ENCODE measurements at places on chromosomes 12 and 14.

DNA sequence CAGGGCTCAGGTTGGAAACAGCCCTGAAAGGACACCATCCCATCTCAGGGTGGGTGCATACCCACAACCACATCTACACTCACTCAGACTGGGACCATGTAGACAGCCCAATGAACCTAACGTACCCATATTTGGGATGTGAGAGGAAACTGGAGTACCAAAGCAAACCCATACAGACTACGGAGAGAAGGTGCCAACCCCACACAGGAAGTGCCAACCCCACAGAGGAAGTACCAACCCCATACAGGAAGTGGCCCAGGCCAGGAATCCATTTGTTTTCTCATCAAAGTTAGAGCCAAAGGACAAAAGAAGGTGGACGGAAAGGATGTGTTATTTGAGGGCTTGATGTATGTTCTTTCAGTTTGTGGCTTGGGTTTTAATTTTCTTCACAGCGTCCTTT, 19.5 kb upstream of the SPIC start:
- no peak for DNase-seq

- DNase-seq, result no peak
Observed at GRCh38 chr14:100618318-100618693, 31.1 kb upstream of the BEGAIN start.

DNA sequence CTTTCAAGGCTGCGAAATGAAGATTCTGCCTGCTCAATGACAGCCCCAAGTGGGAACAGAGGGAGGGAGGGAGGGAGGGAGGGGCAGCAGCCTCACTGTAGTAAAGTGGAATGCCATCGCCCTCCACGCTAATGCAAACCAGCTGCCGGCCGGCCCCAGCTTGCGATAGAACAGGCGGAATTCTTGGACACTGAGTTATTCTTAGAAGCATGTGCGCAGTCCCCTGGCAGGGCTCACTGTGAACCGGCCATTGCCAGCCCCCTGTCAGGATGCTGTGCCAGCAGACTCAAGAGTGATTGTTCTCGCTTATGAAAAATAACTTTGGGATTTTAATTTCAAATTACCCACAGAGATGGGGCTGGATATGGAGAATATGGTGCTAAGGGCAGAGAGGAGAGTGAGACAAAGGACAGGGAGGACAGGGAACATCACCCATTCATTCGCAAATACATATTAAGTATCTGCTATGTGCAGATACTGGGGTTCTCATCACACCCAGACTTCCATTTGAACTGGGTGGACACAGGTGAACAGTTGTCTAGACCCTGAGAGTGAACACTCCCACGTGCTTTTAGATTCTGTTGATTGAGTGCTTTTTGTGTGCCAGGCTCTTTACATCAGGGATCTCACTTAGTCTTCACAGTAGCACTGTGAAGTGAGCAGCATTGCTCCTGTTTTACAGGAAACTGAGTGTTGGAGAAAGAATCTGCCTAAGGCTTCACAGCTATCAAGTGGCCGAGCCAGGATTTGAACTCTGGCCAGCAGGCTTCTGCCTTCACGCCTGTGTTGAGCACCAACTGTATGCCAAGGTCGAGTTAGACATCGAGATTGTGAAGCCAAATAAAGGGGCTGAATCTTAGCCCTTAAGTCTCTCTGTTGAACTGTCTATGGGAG, 192.9 kb downstream of the C12orf75 start:
- peak; percentile 18 for DNase-seq

DNA sequence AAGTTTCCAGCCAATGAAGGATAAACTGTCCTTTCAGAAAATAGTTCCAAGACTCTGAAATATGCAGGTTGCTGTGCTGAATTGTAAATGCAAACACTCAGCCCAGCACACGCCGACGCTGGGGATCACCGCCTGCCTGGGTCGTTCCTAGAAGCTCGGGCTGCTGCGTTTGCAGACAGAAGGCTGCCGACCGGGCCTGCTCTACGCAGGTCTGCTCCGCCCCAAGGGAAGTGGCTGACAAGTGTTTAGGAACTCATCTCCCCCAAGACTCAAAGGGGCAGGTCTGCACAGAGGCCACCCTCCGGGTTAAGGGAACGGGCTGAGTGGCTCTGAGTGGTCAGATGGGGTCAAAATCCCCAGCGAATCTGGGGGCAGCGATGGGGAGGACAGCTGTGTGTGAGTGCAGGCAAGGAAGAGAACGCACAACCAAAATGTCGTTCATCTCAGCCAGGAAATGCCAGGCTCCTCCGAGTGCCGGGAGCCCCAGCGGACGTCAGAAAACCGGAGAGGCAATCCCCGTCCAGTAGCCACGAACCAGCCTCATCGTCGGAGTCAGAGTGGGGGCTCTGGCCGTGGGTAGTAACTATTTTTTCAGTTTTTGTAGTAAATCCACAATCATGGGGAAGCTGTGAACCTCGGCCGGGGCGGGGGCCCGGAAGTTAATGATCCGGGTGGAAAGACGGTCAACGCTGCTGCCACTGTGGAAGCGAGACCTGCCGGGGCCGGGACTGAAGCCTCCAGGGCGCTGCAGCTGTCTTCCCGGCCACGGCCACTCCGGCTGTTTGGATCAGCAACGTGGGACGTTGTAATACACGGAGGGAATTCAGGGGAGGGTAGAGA, 6.0 kb downstream of the GALNT9 start:
- no peak for DNase-seq

GRCh38 chr12:32205731-32206130, 99.1 kb downstream of the BICD1 start:
- DNase-seq, result no peak

GRCh38 chr14:106551265-106551664, 1024.9 kb downstream of the TMEM121 start:
- DNase-seq, result no peak

DNA sequence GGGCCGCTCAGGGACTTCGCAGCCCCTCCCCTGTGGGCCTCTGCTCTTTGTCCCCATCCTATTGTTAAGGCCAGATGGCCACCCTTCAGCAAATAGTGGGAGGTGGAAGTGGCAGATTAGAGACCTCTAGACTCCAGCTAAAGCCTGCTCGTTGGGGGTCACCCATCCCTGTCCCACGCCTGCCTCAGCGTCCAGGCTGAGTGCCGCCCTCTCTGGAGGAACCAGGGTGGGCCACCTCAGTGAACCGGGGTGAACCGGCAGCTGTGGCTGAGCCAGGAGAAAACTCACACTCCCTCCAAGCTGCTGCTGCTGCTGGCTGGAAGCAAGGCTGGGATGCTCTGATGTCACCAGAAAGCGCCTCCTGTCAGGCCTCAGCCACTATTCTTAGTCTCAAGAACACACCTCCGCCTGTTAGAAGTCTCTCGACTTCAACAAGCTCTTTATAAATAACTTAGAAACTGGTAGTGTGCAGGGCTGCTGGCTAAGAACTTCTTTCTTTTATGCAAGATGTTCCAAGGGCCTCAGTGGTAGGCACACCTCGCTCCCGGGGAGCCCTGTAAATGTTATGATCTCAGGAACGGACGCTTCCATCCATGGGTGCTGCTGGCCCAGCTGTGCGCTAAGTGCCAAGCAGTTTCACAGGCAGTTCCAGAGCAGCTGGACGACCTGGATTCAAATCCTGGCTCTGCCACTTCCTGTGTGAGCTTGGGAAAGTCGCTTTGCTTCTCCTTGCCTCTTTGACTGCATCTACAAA, 19.8 kb upstream of the TESC start:
- peak; percentile 66 for DNase-seq

DNA sequence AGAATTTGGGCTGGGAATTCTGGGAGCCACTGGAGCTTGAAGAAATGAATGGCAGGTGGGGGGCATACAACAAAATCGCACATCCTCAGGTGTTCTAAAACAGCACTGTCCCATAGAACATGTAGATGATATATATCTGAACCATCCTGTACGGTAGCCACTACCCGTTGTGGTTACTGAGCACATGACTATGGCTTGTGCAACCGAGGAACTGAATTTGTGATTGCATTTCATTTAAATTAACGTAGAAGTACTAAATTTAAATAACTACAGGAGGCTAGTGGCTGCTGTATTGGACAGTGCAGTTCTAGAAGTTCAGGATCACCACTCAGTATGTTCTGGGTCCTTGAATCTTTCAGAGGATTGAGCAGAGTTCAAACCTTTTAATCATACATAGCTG, 172.4 kb downstream of the PHETA1 start:
- no peak for DNase-seq

- no peak for DNase-seq
Observed at GRCh38 chr14:63523735-63524426, 19.3 kb downstream of the PPP2R5E start.

- DNase-seq, result peak; percentile 63
Observed at GRCh38 chr12:121590476-121591143, 9.8 kb upstream of the KDM2B start.

DNA sequence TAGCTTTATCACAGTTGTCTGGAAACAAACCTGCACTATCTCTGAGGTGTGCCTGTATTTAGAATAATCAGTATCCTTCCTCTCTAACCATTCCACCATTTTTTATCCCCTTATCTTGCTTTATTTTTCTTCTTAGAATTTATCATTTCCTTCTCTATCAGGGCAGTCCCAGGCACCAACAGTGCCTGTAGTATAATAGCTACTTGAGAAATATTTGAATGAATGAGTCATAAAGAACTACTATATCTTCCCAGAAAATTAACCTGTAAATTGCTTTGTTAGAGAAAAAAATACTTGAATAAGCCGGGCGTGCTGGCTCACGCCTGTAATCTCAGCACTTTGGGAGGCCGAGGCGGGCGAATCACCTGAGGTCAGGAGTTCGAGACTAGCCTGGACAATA, 21.2 kb upstream of the FOXJ2 start:
- no peak for DNase-seq

GRCh38 chr14:69879175-69880043, at the start of gene SMOC1:
TSS of gene SMOC1 (plus strand) at chr14:69879416. CDS start at chr14:69879679, 263 bp downstream.
- DNase-seq, result peak; percentile 81

- DNase-seq, result no peak
Observed at GRCh38 chr14:87122166-87122565, 870.8 kb downstream of the GALC start.

GRCh38 chr14:63777024-63777423, 49.2 kb upstream of the SGPP1 start:
- no peak for DNase-seq

- peak; percentile 27 for DNase-seq
Observed at GRCh38 chr12:70983692-70984091, 63.2 kb upstream of the PTPRR start.

DNA sequence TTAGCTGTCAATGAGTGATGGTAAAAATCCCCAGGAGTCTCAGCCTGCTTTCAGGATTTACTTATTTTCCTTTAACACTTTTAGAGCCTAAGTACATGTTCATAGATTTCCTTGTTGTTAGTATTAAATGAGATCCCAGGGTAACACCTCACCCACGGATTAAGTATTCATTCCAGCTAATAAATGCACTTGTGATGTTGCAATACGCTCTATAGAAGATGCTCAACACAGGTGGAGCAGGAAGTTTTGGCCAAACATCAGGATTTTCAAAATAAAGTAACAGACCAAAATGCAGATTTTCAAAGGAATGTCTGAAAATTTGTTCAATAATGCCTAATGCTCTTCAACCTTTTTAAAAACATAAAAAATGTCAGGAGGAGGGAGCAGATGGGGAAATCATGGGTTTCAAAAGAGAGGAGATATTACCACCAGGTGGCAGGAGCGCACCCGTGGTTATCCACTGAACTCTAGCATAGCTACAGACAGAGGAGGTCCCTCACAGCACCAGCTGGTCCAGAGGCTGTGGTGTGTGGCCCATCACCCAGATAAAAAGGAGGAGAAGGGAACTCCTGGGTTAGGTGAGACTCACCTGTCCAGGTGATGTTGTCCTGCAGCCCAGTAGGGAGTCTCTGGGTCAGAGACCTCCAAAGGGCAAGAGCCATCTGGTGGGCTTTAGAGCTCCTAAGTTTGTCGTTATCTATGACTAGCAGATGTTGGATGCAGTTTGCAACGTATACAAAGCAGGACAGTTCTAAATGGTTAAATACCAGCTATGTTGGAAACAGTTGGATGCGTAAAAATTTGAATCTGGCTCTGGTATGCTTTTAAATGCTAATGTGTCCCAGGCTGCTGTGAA, 1158.4 kb upstream of the TMEM132C start:
- DNase-seq, result peak; percentile 29

DNA sequence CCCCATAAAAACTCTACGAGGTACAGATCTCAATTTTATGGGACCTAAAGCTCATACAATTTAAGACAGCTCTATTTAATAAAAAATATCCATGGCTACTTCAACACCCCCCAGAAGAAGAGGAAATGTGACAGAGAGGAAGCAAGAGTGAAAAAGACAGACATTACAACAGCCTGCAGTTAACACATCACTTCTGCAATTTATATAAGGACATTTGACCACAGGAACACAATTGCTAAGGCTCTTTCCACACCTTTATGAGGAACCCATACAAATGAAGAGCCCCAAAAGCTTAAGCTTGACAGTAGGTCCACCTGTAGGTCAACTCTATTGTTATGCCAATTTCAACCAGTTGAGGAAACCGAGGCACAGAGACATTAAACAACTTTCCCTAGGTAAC, 5.6 kb downstream of the OR10P1 start:
- DNase-seq, result no peak

DNA sequence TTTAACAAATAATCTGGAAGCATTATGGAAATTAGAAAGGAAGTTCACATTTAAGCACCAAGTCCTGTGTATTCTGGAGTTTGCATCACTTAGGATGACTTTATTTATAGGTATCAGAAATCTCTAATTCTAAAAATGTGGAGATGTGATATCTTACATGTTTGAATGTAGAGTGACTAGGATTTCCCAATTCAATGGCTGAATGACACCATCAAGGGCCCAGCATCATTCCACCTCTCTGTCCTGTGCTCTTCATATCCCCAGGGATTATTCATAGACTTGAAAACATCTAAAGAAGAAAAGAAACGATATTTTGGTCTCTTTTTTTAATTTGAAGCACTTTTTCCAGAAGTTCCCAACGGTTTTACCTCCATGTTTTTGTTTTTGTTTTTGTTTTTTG, 15.2 kb upstream of the METAP2 start:
- no peak for DNase-seq

DNA sequence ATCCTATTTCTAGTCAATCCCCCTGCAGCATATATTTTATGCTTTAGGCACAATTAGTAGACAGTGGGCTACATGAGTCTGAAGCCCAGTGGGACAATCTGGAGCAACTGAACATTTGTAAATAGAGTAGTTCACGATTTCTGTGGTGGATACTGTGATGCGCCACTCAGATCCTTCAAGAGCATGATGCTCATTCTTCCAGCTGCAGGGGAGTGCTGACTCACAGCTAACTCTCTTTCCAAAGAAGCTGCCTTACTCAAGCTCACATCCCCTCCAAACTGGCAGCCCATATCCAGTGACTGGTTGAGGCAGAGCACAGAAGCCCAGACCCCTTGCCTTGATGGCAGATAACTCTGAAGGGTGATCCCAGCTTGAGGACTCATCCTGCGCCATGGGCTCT, 224.2 kb upstream of the EEA1 start:
- DNase-seq, result no peak

DNA sequence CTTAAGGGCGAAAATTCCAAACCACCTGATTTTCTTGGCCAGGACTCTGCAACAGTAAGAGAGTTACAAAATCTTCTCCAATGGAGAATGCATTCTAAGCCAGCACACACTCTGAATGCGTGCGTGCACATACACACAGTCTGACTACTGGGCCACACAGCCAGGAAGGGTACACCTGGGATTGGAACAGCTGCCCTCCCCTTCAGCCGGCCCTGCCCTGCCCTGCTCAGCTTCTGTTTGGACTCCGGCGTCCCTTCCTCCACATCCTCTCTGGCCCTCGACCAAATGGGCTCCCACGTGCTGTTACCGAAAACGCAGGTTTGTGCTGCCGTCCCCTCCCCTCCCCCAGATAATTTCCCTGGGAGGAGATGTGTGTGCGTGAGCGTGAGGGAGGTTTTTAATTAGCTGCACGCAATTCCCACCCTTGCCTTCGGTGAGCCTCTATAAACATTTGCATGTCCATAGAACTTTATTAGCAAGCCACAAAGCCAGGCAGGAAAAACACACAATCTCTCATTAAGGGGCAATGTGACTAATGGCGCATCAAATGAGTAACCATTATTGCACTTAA, 43.0 kb downstream of the CCNK start:
- DNase-seq, result no peak
